Activated T-cell treated with anti-CD3 and anti-CD28 coated beads, Interleukin-2, amount 50 U/mL, for 72 hours (primary cell): ENCODE measurements at places on chromosomes 6 and 20. TPM values are rescaled to one million over a fixed set of nuclear protein-coding genes. Genes with fewer than 3 reads are reported as not detected.

DNA sequence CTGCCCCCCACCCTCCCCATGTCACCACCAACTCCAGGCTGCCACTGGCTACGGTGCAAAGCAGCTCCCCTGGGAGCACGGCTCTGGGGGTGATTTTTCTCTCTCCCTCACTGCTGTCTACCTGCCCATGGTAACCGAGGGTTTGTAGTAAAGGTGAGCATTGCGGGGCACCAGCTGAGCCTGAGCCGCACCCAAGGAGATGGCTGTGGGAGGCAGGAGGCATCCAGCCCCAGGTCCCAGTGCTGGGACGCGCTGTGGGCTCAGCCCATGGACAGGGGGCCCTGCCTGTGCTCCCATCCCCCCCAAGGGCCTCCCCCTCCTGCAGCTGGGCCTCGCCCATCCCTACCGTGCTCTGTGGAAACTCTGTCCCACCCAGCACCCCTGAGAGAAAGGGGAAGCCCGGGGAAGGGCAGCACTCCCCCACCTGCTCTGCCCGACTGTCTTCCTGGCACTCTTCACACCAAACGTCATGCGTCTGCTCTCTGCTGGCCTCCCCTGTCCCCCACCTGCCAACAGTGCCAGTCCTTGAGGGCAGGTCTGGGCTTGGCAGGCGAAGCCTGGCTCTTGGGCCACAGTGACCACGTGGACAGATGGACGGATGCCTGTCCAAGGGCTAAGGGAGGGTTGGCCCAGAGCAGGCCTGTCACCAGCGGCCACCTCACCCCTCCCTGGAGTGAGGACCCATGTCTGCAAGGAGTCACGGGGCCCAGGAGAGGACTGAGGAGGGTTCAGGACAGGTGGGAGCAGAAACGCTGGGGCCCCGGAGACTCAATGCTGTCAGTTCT lies 3.8 kb upstream of the CHRNA4 start:
- peaks cover 11% of the 10 kb centered on the region for H3K27me3 ChIP-seq
- no peak overlapping the region for H3K27ac ChIP-seq
- H3K4me3 ChIP-seq: no peak overlapping the region
- H3K36me3 ChIP-seq: no peaks in the 10 kb centered on the region
- no peak for DNase-seq

The WFDC12 gene
- not detected for total RNA-seq

The LAMA4 gene
- not detected for total RNA-seq

The PDE10A gene
- not detected for total RNA-seq

The OR2J2 gene
- not detected for total RNA-seq

The OVOL2 gene
- 0.25 TPM for total RNA-seq

GRCh38 chr6:50820869-50821264 lies 2.2 kb downstream of the TFAP2B start:
- peaks cover 12% of the 10 kb centered on the region for H3K4me1 ChIP-seq
- H3K27ac ChIP-seq: no peak overlapping the region
- no peaks in the 10 kb centered on the region for H3K36me3 ChIP-seq
- peak overlapping the region; percentile 72 for H3K4me3 ChIP-seq
- DNase-seq: no peak

The SMPDL3A gene
- 0.34 TPM for total RNA-seq

- H3K4me1 ChIP-seq: no peaks in the 10 kb centered on the region
- no peak overlapping the region for H3K27ac ChIP-seq
- H3K4me3 ChIP-seq: no peak overlapping the region
- H3K27me3 ChIP-seq: no peaks in the 10 kb centered on the region
Measured at GRCh38 chr6:104003803-104004516, 855.8 kb downstream of the HACE1 start.

The C20orf204 gene
- total RNA-seq: 28.6 TPM
